EH (cell line): ENCODE measurements at places on chromosomes 12 and 14.

- DNase-seq = no peak
These were observed 155.5 kb upstream of the NTF3 start for GRCh38 chr12:5276327-5276880.

DNA sequence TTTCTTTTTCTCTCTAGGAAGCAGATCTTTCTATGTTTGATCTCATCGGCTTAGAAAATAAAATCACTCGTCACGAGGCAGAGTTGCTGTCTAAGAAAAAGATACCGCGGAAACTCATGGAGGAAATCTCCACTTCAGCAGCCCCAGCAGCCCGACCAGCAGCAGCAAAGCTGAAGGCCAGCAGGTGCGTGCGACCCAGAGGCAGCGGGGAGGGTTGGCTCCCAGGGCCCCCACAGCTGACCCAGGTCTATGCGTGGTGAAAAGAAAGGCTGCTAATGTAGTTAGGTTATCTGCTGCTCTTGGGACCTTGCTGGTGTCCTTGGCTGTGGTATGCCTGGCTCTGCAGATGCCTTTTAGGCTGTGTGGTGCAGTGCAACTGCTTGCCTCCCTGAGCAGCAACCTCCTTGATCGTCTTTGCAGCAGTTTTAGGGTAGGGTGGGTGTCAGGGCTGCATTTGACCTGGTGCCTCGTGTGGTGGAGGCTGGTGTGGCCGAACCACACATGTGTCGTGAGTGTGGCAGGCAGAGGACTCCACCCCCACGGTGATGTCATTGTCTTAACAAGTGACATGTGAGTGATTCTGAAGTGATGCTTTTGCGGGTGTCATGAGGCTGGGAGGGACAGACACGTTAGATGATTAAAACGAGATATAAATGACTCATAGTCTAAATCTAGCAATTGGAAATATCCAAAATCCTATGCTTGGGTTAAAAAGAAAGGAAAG, 68.6 kb downstream of the EP400 start:
- peak; percentile 33 for DNase-seq

GRCh38 chr12:3236345-3237187, 159.4 kb downstream of the TSPAN9 start:
- DNase-seq = peak; percentile 75

- no peak for DNase-seq
These were observed 146.6 kb upstream of the CAND1 start for GRCh38 chr12:67122584-67122983.

DNA sequence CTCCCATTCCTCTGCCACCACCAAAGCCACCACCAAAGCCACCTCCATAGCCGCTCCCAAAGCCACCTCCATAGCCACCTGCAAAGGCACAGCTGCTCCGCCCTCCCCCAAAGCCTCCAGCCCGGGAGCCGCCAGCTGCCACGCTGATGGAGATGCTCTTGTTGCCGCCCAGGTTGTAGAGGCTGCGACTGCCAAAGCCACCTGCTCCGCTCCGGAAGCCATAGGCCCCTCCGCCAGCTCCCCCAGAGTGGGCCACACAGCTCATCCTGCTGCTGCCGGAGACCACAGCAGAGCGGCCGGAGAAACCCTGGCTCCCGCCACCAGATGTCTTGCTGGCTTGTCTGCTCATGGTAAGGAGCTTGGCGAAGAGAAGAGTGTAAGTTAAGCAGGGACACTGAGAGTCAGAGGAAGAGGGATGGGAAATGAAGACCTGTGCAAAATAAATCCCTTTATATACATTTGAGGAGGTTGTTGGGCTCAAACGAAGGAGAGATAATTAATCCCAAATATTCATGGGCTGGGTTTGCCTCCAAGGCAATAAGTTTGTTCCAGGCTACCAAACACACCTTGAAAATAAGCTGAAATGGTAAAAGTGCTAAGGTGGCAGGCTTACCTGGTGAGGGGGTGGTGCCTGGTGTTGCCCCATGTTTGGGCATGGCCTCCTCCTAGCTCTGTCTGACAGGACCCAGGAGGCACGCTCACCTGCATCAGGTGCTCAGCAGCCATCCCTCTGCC, at the start of gene KRT3:
Gene KRT3, minus strand, starts transcription at position 424 of the 735 bp plus-strand sequence. Its CDS starts 75 bp downstream, at position 349.
- no peak for DNase-seq

- DNase-seq = peak; percentile 18
These were observed 1.0 kb downstream of the BORCS5 start for GRCh38 chr12:12357719-12358461.

- no peak for DNase-seq
These were observed 11.7 kb downstream of the TUBA1C start for GRCh38 chr12:49276304-49277290.

DNA sequence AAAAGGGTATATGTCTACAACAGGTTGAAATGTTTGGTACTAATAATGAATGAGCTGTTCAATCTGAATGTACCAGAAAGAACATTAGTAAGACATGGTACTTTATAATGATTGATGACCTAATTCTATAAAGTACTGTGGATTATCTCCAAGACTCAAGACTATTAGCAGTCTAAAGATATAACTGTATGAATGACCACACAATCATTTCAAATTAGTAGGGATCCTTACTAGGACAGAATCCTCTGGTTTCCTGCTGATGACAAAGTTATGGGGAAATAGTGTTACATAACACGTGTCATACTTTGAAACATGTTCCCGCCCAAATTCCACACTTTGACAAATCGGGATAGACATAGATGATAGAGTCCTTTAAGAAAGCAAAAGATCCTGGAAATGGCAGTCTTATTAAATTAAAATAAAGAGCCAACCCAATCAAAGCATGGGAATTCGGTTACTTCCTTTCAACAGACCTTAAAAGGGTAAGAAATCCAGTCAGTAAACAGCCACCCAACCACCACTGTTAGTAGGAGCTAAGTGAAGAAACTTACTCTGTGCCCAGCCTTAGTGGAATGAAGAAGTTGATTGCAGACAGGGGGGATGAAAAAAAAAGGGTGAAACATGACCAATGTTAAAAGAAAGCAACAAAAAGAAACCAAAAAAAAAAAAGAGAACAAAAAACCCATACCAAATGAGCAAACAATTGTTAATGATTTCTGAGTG, 2.8 kb downstream of the VPS29 start:
- peak; percentile 83 for DNase-seq

DNA sequence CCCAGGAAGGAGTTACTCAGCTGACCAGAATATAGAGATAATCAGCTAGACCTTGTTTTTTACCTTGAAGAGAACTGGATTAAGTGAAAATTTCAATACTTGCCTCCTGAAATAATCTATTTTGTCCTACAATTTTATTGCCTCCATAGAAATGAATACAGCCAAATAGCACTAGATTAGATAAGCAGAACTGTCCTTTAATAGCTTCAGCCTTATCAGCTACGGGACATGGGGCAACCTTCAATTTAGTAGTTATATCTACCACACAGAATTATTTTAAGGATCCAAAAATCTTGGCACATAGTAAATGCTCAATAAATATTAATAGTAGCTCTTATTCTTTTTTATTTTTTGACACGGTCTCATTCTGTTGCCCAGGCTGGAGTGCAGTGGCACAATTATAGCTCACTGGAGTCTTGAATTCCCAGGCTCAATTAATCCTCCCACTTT, 67.2 kb upstream of the PLEKHG3 start:
- no peak for DNase-seq

- no peak for DNase-seq
These were observed 33.4 kb upstream of the PLEKHG6 start for GRCh38 chr12:6276956-6277620.
